ENCODE measurements at places on chromosomes 6 and 20.

GRCh38 chr20:50062006-50062838, 50.7 kb downstream of the UBE2V1 start:
- no peak for DNase-seq

DNA sequence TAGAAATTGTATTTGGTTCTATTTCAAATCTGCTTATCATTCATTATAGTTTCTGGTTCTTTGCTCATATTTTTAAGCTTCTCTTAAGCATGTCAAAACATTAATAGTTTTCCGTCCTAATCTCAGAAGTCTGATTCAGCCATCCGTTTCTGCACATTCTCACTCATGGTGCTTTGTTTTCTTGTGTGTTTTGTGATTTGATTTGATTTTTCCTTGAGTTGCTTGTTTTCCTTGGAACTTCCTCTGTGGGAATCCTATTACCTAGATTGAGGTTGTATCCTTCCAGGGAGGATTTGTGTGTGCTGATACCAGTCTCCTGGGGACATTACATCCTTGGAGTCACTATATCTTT, 7.9 kb downstream of the SNX9 start:
- no peak for DNase-seq

- no peak for DNase-seq
Measured at GRCh38 chr20:53057579-53057978, 85.4 kb downstream of the TSHZ2 start.

- DNase-seq, result no peak
Measured at GRCh38 chr20:53623454-53624211, 30.0 kb upstream of the ZNF217 start.

GRCh38 chr20:6588296-6588695, 179.2 kb upstream of the BMP2 start:
- DNase-seq, result no peak

- no peak for DNase-seq
Measured at GRCh38 chr6:37392821-37393220, 39.0 kb downstream of the RNF8 start.

- DNase-seq, result no peak
Measured at GRCh38 chr6:101937108-101937507, 543.6 kb downstream of the GRIK2 start.

- DNase-seq, result peak; percentile 71
Measured at GRCh38 chr20:47356526-47357295, at the start of gene ZMYND8. TSS of gene ZMYND8 (minus strand) at chr20:47356699. CDS start at chr20:47356670, 29 bp downstream.

- DNase-seq, result no peak
Measured at GRCh38 chr6:139914910-139915309, 540.5 kb upstream of the CITED2 start.

- no peak for DNase-seq
Measured at GRCh38 chr6:84228198-84228543, 728 bp upstream of the CEP162 start.

DNA sequence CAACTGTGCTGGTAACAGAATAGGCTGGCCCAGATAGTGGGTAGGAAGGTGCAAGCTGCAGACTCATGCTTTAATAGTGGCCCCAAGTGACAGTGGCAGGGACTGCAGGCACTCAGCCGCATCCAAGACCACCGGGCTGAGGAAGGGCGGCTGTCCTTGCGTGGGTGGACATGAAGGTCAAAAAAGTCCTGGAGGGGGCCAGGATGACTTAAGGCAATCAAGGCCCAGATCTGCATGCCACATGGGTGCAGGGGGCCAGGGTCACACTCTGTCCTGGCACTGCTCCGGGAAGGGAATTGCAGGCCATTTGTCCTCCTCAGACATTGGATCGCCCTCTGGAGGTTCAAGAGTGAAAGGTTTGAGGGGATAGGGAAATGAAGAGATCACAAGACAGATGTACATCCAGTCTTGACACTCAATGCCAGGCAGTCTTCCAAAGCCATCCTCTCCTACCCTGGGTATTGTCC, 10.4 kb upstream of the VNN2 start:
- DNase-seq, result no peak

GRCh38 chr6:128138694-128139093, 237.8 kb upstream of the THEMIS start:
- DNase-seq, result no peak

DNA sequence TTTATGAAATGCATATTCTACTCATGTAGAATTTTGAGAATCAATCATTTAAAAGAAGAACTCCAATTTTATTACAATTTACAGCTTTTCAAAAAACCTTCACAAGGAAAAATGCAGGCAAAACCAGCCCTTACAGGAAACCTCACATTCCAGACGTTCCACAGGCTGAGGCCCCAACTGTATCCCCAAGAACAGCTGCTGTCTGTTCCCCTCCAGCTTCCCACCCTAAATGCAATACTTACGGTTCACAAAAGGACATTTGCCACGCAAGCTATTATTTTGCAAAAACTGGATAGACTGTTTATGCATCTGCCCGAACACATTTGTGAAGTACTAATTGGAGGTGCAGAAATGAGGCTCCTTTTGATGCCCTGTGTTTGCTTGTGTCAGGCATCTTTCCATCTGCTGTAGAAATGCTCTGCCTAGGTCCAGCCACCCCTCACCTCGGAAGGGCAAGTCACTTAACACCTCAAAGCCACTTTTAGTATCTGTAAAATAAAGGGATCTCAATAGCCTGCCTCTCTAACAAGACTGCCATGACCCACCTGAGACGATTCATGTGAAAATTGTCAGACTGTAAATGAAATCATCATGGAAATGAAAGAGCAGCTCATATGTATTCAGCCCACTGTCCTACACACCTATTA, 26.5 kb downstream of the PDE10A start:
- DNase-seq, result no peak

GRCh38 chr6:5827056-5827904, 179.4 kb downstream of the NRN1 start:
- no peak for DNase-seq

GRCh38 chr6:15301179-15302006, 55.5 kb downstream of the JARID2 start:
- no peak for DNase-seq

GRCh38 chr6:14321992-14322772, 204.6 kb downstream of the CD83 start:
- no peak for DNase-seq

- DNase-seq, result no peak
Measured at GRCh38 chr20:41173791-41174341, 36.5 kb downstream of the PLCG1 start.

DNA sequence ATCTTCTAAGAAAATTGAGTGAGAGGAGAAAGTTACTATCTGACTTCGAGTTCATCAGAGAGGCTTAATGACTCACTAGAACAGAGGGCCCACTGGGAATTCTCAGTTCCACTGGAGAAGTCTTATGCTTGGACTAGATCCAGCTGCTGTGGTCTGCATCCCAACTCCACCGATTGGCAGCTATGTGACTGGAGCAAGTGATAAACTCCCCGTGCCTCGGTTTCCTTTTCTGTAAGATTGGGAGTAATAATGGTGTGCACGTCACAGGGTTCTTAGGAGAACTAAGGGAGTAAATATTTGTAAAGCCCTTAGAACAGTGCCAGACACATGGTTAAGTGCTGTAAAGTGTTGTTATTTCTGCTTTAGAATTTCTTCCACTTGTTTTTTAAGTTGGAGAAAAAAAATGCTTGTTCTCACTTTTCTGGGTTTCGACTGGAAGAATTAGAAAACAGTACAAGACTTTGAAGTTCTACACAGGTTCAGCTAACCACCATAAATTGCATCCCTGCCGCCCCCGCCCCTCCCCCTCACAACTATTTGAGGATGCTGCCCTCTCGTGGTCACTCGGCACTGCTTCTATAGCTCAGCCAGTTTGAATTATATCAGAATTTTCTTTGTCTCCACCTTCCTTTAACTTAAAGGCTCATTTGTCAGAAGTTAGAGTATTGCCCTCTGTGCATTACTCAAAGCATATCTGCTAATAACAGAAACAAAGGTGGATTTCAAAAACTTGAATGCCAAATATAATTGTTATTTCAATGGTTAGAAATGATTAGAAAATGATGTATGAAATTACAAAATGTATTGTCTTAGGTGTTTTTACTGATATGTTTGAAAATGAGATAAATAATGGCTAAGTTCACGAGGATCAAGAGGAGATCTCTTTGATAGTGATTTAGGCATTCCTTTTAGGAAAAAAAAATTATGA, 95.0 kb upstream of the IFNGR1 start:
- no peak for DNase-seq

GRCh38 chr6:106527117-106527516, 102.2 kb downstream of the RTN4IP1 start:
- DNase-seq, result no peak

DNA sequence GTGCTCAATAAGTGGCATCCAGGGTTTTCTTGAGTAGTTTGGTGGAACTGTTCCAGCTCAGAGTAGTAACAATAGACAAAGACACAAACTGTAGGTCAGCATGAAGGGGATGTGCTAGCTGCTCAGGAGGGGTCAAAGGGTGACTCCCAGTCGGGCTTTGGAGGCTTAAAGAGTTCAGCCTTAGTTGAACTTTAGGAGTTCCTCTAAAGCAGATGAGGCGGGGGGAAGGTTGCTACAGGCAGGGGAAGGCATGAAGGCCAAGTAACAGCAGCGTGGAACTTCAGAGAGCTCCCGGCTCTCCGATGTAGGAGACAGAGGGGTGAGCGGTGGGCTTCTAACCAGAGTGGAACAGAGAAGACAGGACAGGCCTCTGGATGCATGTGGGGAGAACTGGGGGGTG, 115.5 kb upstream of the CD93 start:
- DNase-seq, result no peak

DNA sequence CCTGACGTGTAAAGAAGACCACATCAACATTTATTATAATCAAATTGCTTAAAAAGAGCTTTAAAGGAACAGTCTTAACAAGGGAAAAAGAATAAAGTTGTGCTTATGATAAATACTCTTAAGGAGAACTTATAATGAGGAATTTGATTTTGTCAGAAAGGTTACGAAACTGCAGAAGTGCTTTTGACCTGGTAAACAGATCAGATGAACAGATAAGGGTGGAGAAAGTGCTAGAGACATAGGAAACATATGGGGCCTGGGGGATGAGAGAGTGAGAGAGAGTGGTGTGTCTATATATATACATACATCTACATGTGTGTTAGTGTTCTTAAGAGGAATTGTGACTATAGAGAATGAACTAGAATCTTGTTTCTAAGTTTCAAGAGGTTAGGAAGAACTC, 186.2 kb upstream of the GJE1 start:
- no peak for DNase-seq
